CD4-positive, alpha-beta T cell (primary cell): ENCODE measurements at places on chromosomes 11 and 22.
A peak's percentile ranks its signal among the peaks of the same experiment; 100 is the strongest.

- DNase-seq: no peak
Observed at GRCh38 chr11:105005451-105005845, 17.5 kb downstream of the CASP5 start.

GRCh38 chr22:25772288-25772687 lies 30.3 kb downstream of the MYO18B start:
- no peak for DNase-seq

DNA sequence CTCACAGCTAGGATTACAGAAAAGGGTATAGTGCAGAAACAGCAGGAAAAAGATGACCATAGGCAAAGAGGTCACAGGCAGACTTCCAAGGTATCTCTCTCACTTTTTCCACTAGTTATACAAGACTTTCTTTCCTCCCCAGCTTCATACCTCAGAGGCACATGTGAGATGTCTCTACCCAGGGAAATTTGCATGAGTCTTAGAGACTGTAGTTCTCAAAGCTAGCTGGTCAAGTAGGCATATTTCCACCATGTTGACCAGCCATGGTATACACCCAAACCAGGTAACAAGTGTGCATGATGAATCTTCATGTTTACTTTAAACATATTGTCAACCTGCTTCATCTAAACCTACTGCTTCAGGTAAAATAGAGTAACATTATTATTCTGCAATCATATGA lies 27.9 kb downstream of the PRMT3 start:
- DNase-seq: no peak

DNA sequence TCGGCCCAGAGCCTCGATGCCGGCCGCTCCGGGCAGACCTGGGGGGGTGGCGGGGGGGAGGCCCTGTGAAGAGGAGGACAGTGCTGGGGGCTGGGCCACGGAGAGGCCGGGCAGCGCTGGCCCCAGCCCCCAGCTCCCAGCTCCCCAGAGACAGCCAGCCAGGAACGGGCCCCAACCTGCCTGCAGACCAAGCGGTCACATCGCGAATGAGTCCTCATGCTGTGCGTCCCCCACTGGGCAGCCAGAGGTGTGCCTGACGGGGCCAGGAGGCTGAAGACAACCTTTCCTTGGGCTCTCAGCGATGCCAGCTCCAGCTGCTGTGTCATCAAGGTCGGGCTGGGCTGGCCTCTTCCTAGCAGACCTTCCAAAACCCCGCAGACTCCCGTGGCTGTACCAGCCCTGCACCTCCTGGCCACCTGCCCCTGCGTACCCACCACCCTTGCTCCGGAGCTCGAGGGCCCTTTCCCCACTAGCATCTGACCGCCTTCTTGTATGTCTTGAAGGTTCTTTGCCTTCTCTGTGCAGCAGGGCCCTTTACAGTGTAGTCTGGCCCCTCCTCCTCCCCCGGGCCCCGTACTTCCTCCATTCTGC lies 88.4 kb downstream of the CDKN1C start:
- DNase-seq: no peak

GRCh38 chr22:43257549-43257948 lies 70.6 kb upstream of the TTLL12 start:
- no peak for DNase-seq

DNA sequence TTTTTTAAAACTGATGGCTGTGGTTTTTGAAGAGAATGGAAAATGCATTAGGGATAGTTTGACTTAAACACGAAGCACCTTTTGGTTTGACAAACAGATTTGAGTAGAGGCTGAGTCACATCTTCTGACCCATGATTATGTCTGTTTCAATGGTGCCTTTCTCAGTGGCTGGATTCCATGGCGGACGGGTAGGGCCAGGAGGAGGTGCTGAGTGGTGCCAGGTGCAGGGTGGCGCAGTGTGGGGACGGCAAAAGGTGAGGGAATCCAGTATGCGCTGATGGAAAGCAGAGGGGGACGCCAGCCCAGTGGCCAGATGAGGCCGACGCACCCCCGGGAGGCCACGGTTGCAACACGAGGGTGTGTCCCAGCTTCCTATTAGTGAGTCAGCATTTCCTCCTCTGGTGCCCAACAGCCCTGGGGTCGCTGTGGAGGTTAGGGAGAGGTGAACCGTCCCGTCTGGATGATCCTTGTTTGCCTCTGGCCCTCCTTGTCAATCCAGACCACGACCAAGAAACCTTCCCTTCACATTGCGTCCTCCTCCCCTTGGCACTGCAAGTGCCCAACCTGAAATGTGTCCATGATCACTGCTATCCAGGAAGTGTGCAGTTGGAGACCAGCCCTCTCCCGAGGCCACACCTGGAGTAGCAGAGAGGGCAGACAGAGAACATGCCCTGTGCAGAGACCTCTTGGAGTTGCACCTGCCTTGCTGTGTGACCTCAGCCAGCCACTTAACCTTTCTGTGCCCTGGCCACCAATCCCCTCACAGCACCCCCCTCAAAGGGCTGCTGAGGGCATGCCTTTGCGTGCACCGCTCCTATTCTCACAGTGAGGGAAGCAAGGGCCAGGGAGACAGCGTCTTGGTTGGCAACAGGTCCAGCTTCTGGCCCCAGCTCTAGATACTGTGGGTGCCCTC lies 32.5 kb upstream of the ATXN10 start:
- DNase-seq: no peak

DNA sequence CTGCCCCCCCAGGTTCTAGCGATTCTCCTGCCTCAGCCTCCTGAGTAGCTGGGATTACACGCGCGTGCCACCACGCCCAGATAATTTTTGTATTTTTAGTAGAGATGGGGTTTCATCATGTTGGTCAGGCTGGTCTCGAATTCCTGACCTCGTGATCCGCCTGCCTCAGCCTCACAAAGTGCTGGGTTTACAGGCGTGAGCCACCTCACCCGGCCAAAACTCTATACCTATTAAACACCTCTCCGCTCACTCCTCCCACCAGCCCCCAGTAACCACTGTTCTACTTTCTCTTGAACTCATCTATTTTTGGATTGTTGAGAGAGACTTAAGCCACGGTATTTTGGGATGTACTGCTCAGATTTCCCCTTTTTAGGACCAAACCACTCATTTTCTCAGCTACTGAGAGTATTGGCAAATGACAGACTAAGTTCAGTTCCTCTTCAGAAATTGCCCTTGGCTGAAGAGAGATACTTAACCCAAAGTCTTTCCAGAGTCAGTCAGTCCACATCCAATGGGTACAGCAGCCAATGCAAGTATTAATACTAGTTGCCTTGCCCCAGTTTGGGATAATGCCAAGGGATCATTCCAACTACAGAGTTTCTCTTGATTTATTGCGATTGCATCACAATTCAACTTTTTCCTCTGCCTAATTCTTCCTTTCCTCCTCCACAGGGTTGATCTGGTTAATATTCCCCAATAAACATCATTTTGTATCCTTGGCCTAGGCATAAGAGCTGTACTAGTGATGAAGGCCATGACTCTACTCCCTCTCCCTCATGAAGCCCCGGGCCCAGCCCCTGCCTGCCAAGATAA lies 36.8 kb upstream of the CSTF3 start:
- no peak for DNase-seq

GRCh38 chr22:38315823-38316363 lies 1.3 kb downstream of the CSNK1E start:
- DNase-seq: no peak

GRCh38 chr22:21710156-21710555 lies 25.4 kb downstream of the YPEL1 start:
- no peak for DNase-seq

DNA sequence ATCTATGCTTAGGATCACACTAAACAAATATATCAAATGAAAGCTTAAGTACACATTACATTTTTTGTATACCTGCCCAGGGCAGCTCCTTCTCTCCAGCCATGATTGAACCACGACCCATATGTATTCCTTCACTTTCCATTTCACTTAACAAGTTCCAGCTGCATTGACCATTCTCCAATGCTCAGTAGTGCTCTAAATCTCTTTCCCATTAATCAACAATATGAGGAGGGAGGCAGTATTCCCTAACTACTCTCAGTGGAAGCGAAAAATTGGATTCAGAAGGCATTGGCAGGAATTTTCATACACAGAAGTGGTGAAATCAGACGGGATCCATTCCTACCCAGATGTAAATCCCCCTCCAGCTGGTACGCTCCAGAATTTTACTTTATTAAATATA lies 372.0 kb upstream of the LUZP2 start:
- no peak for DNase-seq

- no peak for DNase-seq
Observed at GRCh38 chr11:60947700-60948099, 4.3 kb downstream of the SLC15A3 start.

- no peak for DNase-seq
Observed at GRCh38 chr22:36936362-36937116, 23.1 kb downstream of the CSF2RB start.

DNA sequence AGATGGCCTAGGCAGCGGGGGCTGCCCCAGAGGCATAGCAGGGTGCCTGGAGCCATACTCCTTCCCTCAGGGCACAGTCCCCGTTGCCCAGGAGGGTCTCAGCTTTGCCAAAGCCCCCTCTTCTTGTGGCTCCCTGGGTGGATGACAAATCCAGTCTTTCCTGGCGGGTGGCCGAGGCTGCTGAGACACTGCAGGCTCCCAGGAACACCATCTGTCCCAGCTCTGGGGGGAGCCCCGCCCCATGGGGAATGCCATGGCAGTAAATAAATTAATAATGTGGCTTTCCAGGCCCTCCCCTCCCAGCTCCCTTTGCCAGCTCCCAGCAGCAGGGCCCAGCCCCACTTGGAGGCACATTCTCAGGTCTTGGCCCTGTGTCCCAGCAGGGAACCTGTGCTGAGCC lies 45.0 kb downstream of the PDE2A start:
- no peak for DNase-seq

DNA sequence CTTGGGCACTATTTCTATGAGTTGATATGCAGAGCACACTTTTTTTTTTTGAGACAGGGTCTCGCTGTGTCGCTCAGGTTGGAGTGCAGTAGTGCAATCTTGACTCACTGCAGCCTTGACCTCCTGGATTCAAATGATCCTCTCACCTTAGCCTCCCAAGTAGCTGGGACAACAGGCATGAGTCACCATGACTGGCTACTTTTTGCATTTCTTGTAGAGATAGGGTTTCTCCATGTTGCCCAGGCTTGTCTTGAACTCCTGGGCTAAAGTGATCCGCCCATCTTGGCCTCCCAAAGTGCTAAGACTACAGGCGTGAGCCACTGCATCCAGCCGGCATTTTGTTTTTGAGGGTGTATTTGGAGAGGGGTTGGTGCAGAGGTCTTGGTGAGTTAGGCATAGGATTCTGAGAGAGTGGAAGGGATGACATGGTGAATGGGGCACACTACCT lies 29.9 kb upstream of the MTCH2 start:
- DNase-seq: no peak

GRCh38 chr11:95734009-95734572 lies 55.5 kb downstream of the FAM76B start:
- no peak for DNase-seq

GRCh38 chr11:19555266-19555665 lies 157.4 kb upstream of the NAV2 start:
- no peak for DNase-seq

DNA sequence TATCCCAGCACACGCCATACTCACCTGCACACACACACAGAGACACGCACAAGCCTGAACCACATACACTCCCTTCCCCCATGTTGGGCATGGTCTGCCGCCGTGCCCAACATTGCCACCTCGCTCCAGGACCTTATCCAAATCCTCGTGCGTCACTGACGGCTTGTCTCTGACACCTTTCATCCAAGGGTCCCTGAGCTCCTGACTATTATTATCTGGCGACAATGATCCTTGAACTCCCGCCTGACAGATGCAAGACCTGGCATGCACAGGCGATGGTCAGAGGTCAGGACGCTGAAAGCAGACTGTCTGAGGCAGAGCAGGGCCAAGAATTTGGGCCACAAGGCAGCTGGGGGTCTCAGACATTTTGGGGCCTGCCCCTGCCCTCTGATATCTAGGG lies 4.2 kb downstream of the MB start:
- no peak for DNase-seq

GRCh38 chr22:21064917-21065864 lies 19.4 kb downstream of the LRRC74B start:
- DNase-seq: no peak

GRCh38 chr22:33757041-33757801 lies 163.1 kb downstream of the LARGE1 start:
- no peak for DNase-seq

- DNase-seq: no peak
Observed at GRCh38 chr11:59804061-59804460, 6.5 kb downstream of the MRPL16 start.

- DNase-seq: no peak
Observed at GRCh38 chr22:47335460-47335859, 573.0 kb downstream of the TBC1D22A start.

- DNase-seq: no peak
Observed at GRCh38 chr11:111676878-111677585, 74.8 kb downstream of the SIK2 start.

DNA sequence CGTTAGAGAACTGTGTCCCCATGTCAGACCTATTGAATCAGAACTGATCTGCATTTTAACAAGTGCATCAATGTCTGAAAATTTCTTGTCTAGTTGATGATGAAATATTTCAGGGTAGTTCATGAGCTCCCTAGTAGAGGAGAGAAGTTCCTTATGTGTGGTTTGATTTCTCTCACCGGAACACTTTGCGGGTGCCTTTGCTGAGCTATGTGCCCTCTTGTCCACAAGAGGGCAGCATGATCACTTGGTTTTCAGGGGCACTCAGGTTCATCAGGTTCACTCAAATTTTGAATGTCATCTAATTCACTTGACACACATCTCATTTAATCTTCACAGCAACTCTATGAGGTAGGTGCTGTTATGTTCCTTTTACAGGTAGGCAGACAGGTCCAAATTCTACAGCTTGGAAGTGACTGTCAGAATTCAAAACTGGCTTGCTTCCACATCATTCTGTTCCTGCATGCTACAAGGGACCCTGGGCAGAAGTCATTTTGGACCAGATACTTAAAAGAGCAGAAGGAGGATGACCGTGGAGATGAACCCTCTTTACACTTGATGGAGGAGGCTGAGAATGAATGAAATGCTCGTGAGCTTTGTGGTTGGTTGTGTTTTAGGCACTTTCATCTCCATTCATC lies 55.6 kb downstream of the P4HA3 start:
- DNase-seq: peak; percentile 20

DNA sequence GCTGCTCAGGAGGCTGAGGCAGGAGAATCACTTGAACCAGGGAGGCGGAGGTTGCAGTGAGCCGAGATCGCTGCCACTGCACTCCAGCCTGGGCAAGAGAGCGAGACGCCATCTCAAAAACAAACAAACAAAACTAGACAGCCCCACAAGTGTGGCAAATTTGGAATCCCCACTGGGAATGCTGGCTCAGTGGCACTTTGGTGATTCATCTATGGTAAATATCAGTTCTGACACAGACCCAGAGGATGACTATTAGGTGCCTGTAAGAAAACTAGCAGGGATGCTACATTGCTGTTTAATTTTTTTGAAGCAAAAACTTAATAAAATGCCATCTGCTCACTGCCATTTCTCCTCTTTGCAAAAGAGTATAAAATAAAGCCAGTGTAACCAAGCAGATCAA lies 107.9 kb downstream of the NAT10 start:
- no peak for DNase-seq

DNA sequence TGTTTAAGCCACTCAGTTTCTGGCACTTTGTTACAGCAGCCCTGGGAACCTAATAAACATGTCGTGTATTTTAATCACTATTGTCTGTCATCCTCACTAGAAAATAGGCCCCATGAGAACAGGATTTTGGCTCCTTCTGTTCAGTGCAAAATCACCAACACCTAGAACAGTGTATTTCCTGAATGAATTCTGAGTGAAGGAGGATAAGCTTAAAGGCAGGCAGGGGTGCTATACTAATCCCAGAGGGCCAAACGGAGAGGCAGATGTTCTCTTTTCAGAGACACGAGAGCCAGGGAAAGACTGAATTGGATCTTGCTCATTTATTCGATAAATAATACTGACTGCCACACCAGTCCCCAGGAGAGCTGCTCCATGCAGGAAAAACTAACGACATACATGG lies 10.4 kb downstream of the SMCO4 start:
- no peak for DNase-seq

GRCh38 chr22:34841331-34841771 lies 224.6 kb upstream of the ISX start:
- DNase-seq: no peak
